IPS DF 19.7 (cell line): ENCODE measurements at places on chromosomes 7 and 10.
A peak's percentile ranks its signal among the peaks of the same experiment; 100 is the strongest.

GRCh38 chr10:110597476-110597875 is 30.0 kb downstream of the SMC3 start:
- no peak for DNase-seq

GRCh38 chr7:52325237-52325636 is 710.2 kb upstream of the POM121L12 start:
- DNase-seq, result no peak

DNA sequence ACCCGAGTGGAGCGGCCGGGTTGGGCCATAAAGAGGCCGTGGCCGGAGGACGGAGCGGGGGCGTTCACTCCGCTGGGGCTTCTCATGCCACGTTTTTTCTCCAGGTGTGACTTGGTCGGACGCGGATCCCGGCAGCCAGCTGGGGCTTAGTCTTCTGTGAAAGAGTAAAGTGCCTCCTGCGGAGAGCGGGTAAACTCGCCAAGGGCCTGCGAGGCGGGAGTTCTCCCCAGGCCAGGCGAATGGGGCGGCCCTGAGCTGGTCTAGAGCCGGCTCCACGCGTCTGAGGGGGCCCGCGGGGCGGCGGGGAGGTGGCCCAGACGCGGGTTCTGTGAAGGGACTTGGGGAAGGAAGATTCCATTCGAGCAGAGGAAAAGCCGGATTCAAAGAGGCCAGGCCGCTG is 86.3 kb upstream of the VIPR2 start:
- DNase-seq, result no peak

- DNase-seq, result no peak
Measured at GRCh38 chr7:19491821-19492452, 216.9 kb downstream of the POLR1F start.

DNA sequence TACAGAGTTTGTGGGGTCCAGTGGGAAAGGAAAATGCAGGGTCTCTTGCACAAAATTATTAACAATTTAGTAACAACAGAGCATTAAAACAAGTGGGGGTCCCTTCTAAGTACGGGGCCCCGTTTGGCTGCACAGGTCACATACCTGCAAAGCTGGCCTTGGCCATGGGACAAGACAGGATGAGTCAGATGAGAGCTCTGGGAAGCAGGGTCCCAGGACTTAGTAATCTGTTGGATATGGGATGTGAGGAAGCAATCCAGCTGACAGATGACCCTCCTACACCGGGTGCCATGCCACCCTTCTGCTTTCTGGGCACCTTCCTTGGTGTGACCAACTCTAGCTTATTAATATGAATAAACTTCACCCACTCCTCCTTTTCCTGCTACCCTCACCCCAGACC is 3.2 kb upstream of the DUSP5 start:
- no peak for DNase-seq

DNA sequence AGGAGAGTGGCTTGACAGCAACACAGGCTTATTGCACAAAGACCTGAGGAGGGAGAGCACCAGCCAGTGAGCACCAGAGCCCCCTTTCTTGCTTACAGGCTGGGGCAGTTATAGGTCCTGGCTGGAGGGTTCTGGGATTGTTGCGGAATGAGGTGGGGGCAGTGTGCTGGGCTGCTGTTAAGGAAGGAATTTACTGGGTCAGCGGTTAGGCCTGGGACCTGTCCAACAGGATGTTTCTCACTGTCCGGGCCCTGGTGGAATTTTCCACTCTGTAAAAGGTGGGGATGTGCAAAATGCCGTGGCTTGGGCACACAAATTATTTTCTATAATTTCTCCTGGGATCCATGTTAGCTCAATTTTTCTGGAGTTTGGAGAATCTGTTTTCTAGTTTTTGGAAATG is 757.3 kb downstream of the TYW1 start:
- DNase-seq, result no peak

DNA sequence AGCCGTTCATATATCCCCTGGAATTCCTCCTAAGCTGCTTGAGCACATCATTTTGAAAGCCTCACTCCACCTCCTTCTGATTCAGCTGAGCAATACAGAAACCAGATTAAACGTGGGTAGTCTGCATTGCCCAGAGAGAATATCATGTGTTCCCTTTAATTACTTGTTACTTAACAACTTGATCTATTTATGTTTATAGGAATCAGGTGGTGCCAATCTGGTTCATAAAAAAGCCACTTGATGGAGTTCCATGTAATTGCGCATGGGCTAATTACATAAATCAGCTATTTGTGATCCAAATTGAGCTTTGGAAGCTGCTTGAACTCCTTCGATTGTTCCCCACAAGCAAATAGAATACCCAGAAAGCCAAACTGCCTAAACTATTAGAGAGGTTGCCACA is 114.7 kb upstream of the ADCY1 start:
- no peak for DNase-seq

GRCh38 chr7:38186593-38187314 is 8.7 kb downstream of the STARD3NL start:
- no peak for DNase-seq

GRCh38 chr10:66501356-66501755 is 424.5 kb upstream of the LRRTM3 start:
- DNase-seq, result no peak

DNA sequence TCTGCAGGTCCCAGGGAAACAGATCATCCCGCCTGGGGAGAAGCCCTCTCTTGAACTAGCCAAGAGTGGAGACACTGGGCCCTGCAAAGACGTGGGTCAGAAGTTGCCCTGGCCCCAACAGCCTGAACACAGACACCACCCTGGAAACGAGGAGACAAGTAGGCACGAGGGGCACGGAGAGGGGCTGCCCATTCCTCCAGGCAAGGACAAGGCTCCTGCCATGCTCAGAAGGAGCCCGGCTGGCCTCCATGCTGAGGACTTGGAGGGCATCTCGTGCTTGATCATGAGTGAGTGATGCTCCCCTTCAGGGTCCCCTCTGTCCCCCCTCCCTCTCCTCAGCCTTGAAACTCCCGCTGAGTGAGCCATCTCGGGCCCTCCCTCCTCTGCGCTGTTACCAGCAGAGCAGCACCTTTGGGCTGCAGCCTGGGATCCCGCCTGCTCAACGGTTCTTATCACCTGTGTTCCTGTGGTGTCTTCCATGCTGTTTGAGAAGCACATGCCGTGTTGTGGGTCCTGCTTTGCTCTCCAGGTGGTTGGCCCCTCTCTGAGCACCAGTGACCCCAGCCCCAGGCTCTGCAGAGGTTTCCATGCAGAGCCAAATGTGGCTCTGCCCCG is 544.3 kb downstream of the TCERG1L start:
- DNase-seq, result no peak

GRCh38 chr7:141160246-141160860 is 86.5 kb downstream of the TMEM178B start:
- DNase-seq, result no peak

DNA sequence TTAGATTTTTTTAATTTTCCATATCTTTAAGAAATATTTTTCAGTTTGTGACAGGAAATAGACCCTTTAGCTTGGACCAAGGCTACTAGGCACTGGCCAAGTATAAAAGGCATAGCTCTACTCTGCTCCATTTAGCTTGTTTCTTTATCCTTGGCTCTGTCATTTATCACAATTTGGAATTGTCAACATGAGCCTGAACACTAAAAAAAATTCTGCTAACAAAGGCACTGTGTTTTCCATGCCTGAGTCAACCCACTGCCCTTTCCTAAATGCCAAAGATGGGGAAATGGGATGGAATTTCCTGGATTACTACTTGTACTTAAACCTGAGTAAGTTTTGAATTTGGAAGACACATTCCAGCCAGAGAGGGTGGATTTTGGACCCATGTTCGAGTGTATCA is 128.4 kb downstream of the NSUN6 start:
- DNase-seq, result no peak

- DNase-seq, result peak; percentile 60
Measured at GRCh38 chr10:128268015-128268722, 141.9 kb upstream of the MKI67 start.

DNA sequence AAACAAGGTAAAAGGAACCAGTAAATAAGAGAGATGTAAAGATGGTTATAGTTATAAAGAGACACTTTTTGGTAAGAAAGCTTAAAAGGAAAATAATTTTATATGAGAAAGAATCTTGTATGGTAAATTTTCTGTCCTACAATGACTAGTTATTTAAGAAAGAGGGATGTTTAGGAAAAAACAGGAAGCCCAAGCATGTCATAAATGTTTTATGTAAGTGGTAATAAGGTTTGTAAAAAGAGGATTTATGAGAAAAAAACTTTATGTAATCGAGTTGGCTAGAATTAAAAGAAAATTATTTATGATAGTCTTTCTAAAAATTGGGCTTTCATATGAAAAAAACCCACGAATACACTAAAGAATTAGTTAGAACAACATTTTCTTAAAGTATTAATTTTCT is 34.2 kb upstream of the CREB3L2 start:
- DNase-seq, result no peak

DNA sequence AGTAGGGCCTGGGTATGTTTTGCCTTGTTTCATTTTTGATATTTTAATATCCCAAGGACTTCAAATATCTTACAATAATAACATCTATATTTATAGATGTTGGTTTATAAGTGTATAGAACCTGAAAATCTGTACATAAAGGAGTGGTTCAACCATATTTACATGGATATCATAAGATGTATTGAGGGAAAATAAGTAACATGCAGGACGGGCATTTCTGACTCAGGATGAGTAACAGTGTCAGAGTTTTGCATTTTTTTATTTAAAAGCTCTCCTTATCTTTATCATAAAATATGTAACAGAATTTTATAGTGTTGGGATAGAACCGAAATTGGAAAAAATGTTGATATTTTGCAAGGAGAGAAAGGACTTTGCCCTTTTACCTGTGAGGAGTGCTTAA is 1438.7 kb downstream of the REEP3 start:
- DNase-seq, result no peak

DNA sequence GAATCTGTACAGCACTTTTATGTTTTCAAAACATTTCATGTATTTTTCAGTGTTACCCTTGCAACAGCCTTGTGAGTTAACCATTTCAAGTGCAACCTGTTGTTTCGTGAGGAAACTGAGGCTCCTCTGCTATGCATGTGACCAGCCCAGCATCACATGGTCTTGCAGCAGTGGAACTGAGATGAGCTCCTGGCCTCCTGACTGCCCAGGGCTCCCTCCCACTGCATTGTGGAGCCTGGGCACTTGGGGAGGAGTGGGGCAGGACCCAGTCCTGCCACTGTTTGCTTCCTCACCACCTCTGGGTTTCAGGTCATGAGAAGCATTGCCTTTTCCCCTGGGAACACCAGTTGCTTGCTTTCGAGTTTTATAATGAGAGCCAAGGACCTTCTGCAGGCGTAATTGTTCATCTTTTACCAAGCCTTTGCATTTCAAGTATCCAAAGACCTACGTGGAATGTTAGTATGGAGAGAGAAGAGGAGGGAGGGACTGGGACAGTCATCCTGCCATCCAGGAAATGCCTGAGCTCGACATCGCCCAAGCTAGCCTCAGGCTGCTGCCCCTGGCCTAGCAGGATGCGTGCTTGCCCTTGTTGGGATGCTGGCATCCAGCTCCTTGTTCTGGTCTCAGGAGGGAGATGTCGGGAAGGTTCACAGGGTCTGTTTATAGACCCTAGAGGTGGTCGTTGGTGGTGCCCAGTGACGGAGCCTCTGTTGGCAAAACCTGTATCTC is 32.3 kb upstream of the BHLHA15 start:
- DNase-seq, result no peak

- DNase-seq, result no peak
Measured at GRCh38 chr7:36904802-36905201, 180.5 kb upstream of the AOAH start.

GRCh38 chr7:29337546-29338116 is 143.1 kb downstream of the CHN2 start:
- no peak for DNase-seq

- DNase-seq, result no peak
Measured at GRCh38 chr7:77627309-77627676, 69.0 kb upstream of the RSBN1L start.

GRCh38 chr10:52961323-52961722 is 188.7 kb upstream of the MBL2 start:
- DNase-seq, result no peak

DNA sequence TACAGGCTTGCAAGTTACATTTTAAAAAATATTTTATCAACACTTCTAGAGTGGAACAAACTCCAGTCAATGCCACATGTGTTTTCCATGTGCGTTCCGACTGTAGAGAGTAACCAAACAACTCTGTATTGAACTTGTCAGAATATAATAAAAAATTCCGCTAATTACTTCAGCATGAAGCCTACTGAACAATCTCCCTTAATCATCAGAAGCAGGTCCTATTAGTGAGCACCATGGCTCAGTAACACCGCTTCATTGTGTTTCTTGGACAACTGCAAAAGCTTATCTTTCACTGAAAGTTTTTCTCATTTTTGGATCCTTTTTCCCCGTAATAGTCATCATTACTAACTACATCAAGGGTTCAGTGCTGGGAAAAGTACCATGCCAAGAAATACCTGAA is 117.0 kb downstream of the MKX start:
- DNase-seq, result no peak

GRCh38 chr7:47775238-47775637 is 173.0 kb downstream of the PKD1L1 start:
- no peak for DNase-seq

- no peak for DNase-seq
Measured at GRCh38 chr7:101957744-101958525, 140.5 kb downstream of the CUX1 start.

DNA sequence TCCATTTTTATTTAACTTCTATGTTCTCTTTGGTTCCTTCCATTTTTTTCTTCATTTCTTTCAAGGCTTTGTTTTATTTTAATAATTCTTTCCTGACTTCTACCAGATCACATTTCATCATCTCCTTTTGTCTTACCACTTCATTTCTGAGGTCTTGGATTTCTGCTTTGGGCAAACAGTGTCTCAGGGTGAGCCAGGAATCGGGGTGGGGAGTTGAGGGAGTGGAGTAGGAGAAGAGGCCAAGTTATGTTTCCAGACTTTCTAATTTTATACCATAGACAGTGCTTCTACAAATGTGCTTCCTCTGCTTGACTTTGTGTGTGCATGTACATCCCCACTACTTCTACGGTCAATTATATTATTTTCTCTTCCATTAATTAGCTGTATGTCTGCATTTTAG is 112.1 kb downstream of the PRKG1 start:
- no peak for DNase-seq

GRCh38 chr7:154680894-154681659 is 321.8 kb downstream of the PAXIP1 start:
- no peak for DNase-seq

GRCh38 chr10:22278441-22278782 is 37.8 kb upstream of the COMMD3 start:
- DNase-seq, result no peak

DNA sequence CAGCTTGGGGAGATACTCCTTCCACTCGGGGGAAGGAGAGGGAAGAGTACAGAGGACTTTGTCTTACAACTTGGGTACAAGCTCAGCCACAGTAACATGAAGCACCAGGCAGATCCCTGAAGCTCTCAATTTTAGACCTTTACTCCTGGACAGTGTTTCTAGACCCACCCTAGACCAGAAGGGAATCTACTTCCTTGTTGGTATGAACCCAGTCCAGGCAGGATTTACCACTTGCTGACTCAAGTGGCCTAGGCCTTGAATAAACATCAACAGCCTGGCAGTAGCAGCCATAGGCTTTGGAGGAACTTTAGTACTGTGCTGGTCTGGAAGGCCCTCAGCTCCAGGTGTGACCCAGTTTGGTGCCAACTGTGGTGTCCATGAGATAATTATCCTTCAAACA is 173.1 kb downstream of the ADRA2A start:
- DNase-seq, result no peak
